ENCODE measurements at places on chromosomes 5 and 9.

DNA sequence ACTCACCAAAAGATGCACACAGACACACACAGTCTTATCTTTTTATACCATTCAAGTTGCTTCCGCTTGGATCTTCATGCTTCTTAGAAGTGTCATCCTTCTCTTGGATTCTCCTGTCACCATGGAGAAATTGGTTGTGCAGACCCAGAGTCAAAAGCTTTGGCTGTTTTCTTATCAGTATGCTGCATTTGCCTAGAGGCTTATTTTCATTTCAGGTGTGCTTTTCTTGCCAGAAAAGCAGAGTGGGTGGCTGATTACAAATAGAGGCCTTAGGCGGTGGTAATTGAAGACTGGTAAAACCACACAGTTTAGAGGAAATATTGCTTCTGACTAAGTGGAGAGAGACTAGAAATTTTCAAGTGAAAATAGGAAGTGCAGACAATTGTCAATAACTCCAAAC, 70.2 kb upstream of the TLE4 start:
- DNase-seq: no peak

DNA sequence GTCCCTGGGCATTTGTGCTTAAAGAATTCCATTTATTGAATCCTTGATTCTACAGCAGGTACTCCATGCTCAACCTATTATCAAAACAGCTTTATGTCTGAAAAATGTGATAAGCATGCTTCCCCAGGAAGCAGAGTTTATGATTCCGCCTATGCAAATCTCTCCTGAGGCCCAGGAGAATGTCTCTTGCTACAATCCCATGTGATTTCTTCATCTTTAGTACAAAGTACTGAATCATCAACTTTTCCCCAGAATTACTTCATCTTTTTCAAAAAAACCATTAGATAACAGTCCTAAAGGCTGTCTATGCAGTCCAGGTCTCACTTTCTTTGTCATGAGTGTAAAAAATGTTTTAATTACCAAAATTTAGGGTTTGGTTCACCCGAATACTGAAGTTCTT, 130.2 kb upstream of the ADAMTSL1 start:
- DNase-seq: no peak

- DNase-seq: no peak
These were observed 54.9 kb upstream of the BOD1 start for GRCh38 chr5:173671121-173671949.

GRCh38 chr5:62268234-62268633, 37.8 kb upstream of the KIF2A start:
- DNase-seq: no peak

GRCh38 chr5:93746406-93747056, 5.1 kb upstream of the POU5F2 start:
- no peak for DNase-seq

DNA sequence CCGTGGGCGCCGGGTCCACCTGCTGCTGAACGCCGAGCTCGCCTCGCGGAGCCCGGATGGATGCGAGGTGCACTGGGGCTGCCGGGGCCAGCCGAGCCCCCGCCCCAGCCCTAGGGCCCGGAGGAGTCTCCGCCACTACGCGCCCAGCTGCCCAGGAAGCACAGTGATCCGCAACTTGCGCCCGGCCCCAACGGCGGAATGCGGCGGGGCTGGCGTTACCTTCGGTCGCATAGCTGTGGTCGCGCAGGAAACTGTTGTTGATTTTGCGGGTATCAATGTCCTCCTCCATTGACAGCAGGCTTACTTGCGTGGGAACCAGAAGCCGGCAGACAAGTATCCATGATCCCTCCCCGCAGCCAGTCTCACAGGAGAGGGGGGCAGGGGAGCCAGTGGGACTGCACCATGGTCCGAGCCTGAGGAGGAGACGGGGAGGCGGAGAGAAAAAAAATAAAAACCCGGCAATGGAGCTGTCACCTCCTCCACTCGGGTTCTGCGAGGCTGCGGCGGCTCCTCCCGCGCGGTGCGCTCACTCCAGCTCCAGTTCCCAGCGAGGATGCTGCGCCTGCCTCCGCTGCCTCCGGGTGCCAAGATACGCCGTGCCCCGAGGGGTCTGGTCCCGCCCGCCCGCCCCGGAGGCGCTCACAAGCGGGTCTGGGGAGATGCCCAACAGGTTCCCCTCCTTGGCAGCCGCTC, 628 bp downstream of the PPP2R2B start:
- peak; percentile 28 for DNase-seq

DNA sequence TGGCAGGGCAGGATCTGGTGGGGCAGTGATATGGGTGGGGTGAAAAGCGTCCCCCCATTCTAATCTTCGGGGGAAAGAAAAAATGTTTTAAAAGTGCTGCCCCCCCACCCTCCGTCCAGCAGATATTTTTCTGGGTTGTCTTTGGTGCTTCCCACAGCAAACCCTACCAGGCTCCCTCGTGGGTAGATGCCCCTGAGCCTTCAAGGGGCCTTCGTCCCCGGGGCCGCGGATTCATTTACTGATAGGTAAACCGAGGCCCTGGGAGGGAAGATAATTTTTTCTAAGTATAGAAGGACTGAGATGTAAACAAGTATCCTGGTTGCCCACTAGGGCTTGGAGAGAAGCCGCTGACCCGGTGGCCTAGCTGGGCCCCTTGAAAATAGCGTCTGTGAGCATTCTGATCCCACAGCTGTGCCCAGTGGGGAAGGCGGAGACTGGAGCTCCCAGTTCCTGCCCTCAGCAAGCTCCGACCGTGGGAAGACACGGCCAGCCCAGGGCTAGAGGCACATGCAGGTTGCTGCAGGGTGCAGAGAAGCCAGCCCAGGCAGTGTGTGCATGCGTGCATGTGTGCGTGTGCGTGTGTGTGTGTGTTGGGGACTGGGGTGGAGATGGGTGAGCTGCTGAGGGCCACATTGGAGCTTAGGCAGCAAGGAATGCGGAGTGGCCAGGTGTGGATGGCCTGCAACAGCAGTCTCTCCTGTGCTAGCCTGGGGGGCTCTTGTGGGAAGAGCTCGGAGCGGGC, 6.0 kb upstream of the RXRA start:
- peak; percentile 29 for DNase-seq

- DNase-seq: peak; percentile 74
These were observed 27.9 kb downstream of the SPRY4 start for GRCh38 chr5:142296914-142297417.

DNA sequence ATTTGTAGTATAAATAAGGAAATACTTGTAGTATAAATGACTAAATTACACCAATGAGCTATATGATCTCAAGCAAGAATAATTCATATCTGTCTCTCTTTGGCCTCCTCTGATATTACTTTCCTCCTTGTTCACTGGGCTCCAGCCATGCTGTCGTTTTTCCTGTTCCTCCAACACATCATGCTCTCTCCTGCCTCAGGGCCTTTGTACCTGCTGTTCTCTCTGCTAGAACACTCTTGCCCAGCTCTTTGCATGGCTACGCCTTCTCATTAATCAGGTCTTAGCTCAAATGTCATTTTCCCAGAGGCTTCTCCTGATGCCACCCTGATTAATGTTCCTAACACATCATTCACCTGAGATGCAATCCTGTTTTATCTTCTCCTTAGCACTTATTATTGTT, 2.5 kb upstream of the ZNF346 start:
- DNase-seq: no peak

DNA sequence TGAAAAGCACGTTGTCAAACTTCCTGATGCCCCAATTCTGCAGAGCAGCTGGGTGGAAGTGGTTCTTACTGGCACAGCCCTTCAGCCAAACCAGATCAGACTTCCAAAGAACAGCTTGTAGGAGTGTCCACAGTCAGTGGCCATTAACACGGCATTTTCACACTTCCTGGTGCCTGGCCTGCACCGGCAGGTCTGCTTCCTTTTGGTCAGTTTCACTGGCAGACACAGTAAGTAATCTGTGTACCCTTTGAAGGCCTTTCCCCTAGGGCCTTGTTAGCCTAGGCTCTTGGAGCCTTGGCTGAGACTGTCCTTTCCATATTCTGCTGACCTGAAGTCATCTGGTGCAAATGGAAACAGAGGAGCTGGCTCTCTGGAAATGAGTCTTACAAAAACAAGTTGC, 297.5 kb upstream of the TNC start:
- DNase-seq: no peak

GRCh38 chr5:102153003-102153759, 142.9 kb downstream of the SLCO4C1 start:
- no peak for DNase-seq

DNA sequence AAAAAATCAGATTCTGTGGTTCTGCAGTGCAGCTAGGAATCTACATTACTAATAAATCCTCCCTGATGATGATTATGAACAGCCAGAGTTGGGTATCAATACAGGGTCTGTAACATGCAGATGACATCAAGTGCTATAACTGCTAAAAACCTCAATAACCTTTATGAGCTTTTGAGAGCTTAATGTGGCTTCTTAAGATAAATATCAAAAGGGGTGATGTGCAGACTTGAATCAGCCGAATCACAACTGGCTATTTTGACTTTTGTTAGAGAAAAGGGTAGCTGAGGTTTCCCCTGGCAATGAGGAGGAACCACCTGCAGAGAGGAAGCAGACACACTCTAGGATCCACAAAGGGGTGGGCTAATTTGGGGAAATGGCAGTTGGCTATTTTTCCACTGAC, 30.2 kb downstream of the CAPSL start:
- no peak for DNase-seq

- DNase-seq: no peak
These were observed 34.5 kb upstream of the BASP1 start for GRCh38 chr5:17182981-17183380.

GRCh38 chr5:14699807-14700400, 35.4 kb downstream of the OTULIN start:
- DNase-seq: no peak

- DNase-seq: no peak
These were observed 49.0 kb downstream of the PTTG1 start for GRCh38 chr5:160470437-160471361.

DNA sequence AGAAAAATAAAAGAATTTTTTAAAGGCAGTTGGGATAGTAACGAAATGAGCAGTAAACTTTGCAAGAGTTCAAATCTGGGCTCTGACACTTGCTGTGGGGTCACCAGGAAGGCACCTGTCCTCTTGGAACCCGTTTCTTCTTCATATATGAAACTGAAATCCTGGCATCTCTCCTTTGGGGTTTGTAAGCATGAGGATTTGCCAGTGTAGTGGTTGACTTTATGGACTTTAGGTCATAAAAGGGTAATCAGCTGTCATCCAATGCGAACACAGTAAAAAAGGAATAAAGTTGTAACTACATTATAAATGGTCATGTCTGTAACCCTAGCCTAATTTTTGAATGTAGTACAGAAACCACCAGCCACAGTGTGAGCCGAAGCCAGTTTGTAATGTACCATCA, 1.3 kb downstream of the RAB14 start:
- DNase-seq: no peak

GRCh38 chr5:94682814-94683520, 64.5 kb downstream of the SLF1 start:
- DNase-seq: no peak

DNA sequence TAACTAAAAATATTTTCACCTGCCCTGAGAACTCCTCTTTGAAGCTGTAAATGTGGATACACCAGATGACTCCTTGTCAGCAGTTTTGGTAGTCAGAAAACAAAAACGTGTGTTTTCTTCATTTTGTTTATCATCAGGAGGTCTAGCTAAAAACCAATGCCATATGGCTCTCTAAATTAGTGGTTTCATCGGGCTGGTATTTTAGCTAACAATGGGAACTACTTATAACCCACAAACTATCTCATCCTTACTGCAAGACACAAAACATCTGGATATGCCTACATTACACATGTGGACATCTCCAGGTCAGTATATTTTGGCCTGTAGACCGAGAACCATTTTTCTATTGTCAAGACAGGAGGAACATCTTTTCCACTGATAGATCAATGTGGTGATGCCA, 56.2 kb downstream of the GAS1 start:
- DNase-seq: no peak

GRCh38 chr5:139462586-139463276, at the start of gene ECSCR:
TSS of gene ECSCR (minus strand) at chr5:139462743. CDS start at chr5:139462670, 73 bp downstream.
- no peak for DNase-seq

DNA sequence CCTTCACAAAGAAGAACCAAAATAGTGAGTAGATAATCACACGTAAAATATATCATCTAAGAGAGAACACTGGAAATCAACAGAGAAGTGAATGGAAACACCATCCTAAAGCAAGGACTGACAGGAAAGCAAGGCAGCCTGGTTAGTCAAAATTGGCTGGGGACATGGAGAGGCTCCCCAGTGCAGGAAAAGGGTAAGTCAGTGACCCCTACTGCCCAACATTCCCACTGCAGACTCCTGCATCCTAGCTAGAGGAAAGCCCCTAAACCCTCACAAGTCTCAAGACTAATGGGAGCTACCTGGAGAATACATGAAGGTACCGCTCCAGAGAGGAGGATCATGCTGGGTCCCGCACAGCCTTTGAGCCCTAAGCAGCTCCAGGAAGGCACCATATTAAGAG, 60.1 kb downstream of the ZDHHC21 start:
- no peak for DNase-seq

- no peak for DNase-seq
These were observed 70.0 kb upstream of the SSBP2 start for GRCh38 chr5:81820863-81821262.

DNA sequence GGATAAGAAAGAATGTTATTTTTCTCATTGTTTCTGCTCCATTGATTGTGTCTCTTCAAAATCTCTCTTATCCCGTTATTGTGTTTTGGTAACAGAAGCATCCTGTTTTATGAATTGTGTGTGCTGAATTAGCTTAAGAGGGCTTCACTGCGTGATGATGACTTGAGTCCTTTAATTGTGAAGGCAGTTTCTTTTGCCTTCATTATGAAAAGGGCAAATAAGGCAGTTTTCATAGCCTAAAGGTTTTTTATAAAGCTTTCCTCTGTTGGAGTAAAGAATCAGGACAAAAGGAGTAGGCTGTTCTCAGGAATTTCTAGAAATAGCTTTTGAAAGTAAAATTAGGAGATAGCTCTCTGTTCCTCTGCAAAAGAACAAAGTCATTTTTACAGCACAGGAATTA, 169.8 kb downstream of the FOCAD start:
- DNase-seq: no peak

DNA sequence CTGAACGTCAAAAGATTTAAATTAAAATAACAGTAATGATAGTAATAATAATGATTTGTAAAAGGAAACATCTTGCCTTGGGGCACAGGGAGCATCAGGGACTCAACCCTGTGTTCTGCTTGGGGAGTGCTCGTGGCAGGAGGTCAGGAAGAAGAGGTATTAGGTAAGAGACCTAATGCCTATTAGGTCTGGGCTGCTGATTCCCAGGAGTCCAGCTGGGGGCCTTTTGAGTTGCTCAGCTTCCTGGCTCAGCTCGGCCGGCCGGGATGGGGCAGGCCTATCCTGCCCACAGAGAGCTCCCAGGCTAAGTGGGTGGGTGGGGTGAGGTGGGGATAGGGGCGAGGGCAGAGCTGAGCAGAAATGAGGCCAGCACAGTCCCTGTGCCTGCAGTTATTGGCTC, 17.5 kb downstream of the LMX1B start:
- no peak for DNase-seq

- DNase-seq: no peak
These were observed 265.6 kb downstream of the NSG2 start for GRCh38 chr5:174311121-174311520.

- DNase-seq: no peak
These were observed 1.5 kb downstream of the FAM78A start for GRCh38 chr9:131274674-131275331.
